Kidney epithelial cell (primary cell): ENCODE measurements at places on chromosomes 5 and 9.
A peak's percentile ranks its signal among the peaks of the same experiment; 100 is the strongest.

DNA sequence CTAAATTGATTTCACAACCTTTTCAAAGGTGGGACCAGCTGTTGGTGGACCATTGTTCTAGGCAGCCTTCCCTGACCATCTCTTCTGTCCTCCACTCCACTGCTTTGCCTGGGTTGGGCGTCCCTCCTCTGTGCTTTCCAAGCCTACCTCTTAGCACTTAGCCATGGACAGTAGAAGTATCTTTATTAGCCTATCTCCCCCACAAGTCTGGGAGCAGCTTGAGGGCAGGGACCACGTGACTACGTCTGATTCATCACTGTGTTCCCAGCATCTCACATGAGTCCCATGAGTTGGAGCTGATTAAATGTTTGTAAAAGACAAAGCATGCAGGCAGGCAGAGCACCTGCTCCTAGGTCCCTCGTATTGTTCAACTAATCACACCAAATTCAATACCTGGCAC lies 20.9 kb downstream of the MORN5 start:
- peak; percentile 80 for DNase-seq

DNA sequence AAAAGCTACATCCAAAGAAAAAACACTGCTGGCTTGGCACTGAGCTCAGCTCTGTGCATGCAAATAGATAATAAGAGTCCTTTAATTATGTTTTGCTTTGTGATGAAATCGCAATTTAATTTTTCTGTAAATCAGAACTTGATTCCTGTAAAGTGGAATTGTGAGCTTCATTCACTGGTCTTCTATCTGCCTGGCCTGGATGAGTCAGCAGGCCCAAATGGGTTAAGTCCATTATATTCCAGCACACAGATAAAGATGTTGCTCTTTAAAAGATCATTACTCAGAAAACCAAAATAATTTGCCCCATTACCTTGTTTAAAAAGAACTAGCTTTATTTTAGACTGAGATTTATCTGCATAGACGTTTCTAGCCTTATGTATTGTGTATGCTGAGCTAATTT lies 90.4 kb downstream of the CARTPT start:
- no peak for DNase-seq

GRCh38 chr5:165457859-165458481 lies 1952.6 kb downstream of the MAT2B start:
- DNase-seq, result no peak

- DNase-seq, result no peak
These were observed 87.8 kb downstream of the NTNG2 start for GRCh38 chr9:132249690-132250089.

- DNase-seq, result no peak
These were observed 200.0 kb upstream of the ATP10B start for GRCh38 chr5:161051920-161052500.

DNA sequence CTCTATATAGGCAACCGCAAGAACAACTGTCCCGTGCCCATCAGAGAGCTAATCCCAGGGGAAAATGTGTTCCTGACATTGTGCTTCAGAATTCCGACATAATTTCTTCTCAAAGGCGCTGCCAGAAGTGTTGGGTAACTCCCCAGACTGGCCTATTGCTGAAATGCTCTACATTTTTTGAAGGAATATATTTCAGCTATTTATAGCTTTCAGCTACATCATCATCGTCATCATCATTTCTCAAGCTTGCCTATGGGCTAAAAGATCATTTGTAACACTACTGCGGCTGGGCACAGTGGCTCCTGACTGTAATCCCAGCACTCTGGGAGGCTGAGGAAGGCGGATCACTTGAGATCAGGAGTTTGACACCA lies 49.7 kb downstream of the MYO10 start:
- no peak for DNase-seq

GRCh38 chr5:110707260-110707844 lies 19.1 kb downstream of the TMEM232 start:
- DNase-seq, result no peak

DNA sequence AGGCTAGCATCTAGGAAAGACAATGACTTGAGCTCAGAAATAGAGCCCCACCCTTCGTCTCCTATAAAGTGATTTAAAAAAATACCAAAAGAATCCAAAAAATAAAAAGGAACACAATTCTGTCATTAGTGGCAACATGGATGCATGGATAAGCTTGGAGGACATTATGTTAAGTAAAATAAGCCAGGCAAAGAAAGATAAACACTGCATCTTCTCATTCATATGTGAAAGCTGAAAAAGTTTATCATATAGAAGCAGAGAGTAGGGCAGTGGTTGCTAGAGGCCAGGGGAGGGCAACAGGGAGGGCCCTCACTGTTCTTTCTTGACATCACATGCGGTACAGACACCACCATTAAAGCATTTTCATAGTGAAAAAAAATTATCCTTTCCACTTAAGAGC lies 220.9 kb upstream of the TRPC7 start:
- no peak for DNase-seq

- DNase-seq, result no peak
These were observed at the start of gene ARSB for GRCh38 chr5:78985116-78985724. TSS of gene ARSB (minus strand) at chr5:78985310. CDS start at chr5:78985248, 62 bp downstream.

GRCh38 chr5:6302684-6303083 lies 75.7 kb downstream of the MED10 start:
- no peak for DNase-seq

- DNase-seq, result no peak
These were observed 21.0 kb upstream of the TBCA start for GRCh38 chr5:77797136-77797535.

GRCh38 chr9:84955971-84956370 lies 286.4 kb downstream of the NTRK2 start:
- DNase-seq, result no peak

- DNase-seq, result no peak
These were observed 135.6 kb downstream of the KCNIP1 start for GRCh38 chr5:170639221-170639925.

GRCh38 chr5:16577677-16578076 lies 39.1 kb downstream of the RETREG1 start:
- DNase-seq, result no peak
